Panc1 (cell line): ENCODE measurements at places on chromosomes 7 and 10. TPM values are rescaled to one million over a fixed set of nuclear protein-coding genes. Genes with fewer than 3 reads are reported as not detected.
A peak's percentile ranks its signal among the peaks of the same experiment; 100 is the strongest.

Gene NPFFR1
- 0.05 TPM for total RNA-seq

Gene ANXA8
- total RNA-seq = 0.72 TPM

Gene IKZF1
- total RNA-seq = 0.77 TPM

- DNase-seq = no peak
- H3K36me3 ChIP-seq = peaks cover 6% of the 10 kb centered on the region
- no peaks in the 10 kb centered on the region for H3K27me3 ChIP-seq
- H3K27ac ChIP-seq = no peak overlapping the region
Observed at GRCh38 chr10:122995936-122996335, 12.7 kb downstream of the IKZF5 start.

- no peak for DNase-seq
- H3K4me1 ChIP-seq = no peaks in the 10 kb centered on the region; the same call in 1 of the 2 replicates
- no peaks in the 10 kb centered on the region for H3K36me3 ChIP-seq
- no peak overlapping the region for H3K27ac ChIP-seq
Observed at GRCh38 chr7:81719865-81720264, 50.0 kb downstream of the HGF start.

DNA sequence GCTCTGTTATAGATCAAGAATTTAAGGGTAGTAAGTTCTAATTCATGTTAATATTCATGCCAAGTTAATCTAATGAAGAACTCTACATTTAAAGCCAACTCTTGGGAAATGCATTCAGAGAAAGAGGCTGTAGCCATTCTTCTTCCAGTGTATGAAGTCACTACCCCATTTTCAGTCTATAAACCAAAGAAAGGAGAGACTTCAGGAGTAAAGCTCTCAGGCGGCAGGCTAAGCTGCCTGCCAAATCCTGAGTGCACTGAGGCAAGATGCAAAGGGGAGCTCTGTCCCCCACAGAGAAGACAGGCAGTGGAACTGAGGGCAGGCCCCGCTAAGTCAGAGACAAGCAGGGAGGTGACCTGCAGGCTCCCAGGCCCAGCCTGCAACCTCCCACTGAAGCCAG lies 41.5 kb downstream of the SLIT1 start:
- no peak for DNase-seq
- no peaks in the 10 kb centered on the region for H3K4me1 ChIP-seq
- H3K36me3 ChIP-seq = no peaks in the 10 kb centered on the region
- peaks cover 6% of the 10 kb centered on the region; the same call in 1 of the 2 replicates for H3K27me3 ChIP-seq
- H3K27ac ChIP-seq = no peak overlapping the region

DNA sequence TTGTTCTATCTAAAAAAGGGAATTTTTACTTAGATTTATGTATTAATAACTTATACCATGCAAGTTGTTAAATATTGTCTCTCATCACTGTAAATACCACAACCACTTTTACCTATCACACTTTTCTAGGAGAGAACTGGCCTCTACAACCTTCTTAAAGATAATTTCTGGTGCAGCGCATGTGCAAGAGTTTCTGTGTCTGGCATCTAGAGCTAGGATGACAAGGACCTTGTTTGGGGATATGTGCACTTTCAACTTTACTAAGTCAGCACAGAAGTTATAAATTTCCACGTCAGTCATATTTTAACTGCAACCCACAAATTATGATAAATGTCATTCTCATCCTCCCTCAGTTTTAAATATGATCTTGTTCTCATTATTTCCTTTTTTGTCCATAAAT lies 156.9 kb upstream of the ADCY1 start:
- no peak overlapping the region for H3K27ac ChIP-seq
- peaks cover 11% of the 10 kb centered on the region for H3K27me3 ChIP-seq
- H3K4me3 ChIP-seq = no peak overlapping the region
- no peaks in the 10 kb centered on the region for H3K4me1 ChIP-seq

DNA sequence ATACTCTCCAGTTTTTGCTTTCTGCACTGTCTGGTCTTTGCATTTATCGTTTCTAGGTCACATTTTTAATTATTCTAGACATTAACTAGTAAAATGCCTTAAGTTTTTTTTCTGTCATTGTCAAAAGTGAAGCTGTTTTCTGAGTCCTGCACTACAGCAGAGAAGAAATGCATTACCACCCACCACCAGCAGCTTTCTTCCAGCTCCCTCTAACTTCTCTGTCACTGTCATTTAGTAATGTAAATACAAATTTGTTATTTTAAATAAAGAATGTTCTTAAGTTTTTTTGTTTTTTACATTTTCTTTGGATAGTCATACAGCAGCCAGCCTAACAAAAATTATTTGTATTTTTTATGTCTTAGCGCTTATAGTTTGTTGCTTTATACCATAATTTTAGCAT lies 18.8 kb downstream of the PTPRZ1 start:
- no peak overlapping the region for H3K4me3 ChIP-seq
- H3K27ac ChIP-seq = no peak overlapping the region
- H3K4me1 ChIP-seq = no peaks in the 10 kb centered on the region
- no peaks in the 10 kb centered on the region for H3K36me3 ChIP-seq
- no peaks in the 10 kb centered on the region; the same call in 1 of the 2 replicates for H3K27me3 ChIP-seq

DNA sequence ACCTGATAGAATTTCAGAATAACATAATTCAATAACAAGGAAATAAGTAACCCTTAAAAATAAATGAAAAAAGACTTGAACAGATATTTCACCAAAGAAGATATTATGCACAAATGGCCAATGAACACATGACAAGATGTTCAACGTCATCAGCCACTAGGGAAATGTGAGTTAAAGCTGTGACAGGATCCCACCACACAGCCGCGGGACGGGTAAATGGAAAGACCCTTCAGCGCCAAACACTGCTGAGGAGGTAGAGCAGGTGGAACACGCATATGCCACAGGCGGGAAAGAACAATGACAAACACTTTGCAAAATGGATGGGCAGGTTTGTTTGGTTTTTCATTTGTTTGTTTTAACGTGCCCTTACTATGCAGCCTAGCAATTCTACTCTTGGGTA lies 86.1 kb upstream of the RNF32 start:
- H3K27ac ChIP-seq = no peak overlapping the region
- H3K27me3 ChIP-seq = peaks cover 5% of the 10 kb centered on the region
- H3K36me3 ChIP-seq = no peaks in the 10 kb centered on the region
- DNase-seq = no peak
- no peaks in the 10 kb centered on the region for H3K4me1 ChIP-seq

- H3K27me3 ChIP-seq = no peaks in the 10 kb centered on the region
- no peak for DNase-seq
- no peak overlapping the region for H3K4me3 ChIP-seq
- no peak overlapping the region for H3K27ac ChIP-seq
Observed at GRCh38 chr7:124515106-124515830, 250.3 kb downstream of the GPR37 start.

- H3K4me1 ChIP-seq = no peaks in the 10 kb centered on the region
- no peaks in the 10 kb centered on the region for H3K36me3 ChIP-seq
- no peak for DNase-seq
- H3K27ac ChIP-seq = no peak overlapping the region
Observed at GRCh38 chr7:149292462-149292823, 30.4 kb downstream of the ZNF783 start.

- H3K27me3 ChIP-seq = no peaks in the 10 kb centered on the region
- DNase-seq = no peak
- no peaks in the 10 kb centered on the region for H3K4me1 ChIP-seq
- no peak overlapping the region for H3K27ac ChIP-seq
- no peak overlapping the region for H3K4me3 ChIP-seq
Observed at GRCh38 chr7:95126053-95126709, 198.2 kb downstream of the PON1 start.

DNA sequence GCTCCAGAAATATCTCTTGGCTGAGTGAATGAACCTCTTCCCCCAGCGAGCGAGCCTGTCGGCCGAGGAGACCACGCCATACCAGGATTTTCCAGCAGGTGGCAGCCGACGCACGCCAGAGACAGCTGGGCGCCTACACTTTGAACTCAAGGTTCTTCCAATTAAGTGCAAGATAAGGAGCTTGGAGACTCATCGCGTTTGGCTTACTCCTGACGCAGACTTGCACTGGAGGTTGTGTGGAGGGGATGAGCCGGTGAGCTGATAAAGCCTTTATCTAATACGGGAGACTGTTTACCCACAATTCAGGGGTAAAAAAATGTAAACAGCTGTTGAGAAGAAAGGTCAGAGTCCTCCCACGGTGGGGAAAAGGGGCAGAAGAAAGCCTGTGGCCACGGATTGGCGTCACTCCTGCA lies 45.9 kb upstream of the EMX2 start:
- peak; percentile 63 for DNase-seq
- H3K4me3 ChIP-seq = no peak overlapping the region
- no peak overlapping the region for H3K27ac ChIP-seq
- H3K27me3 ChIP-seq = peaks cover 19% of the 10 kb centered on the region
- no peaks in the 10 kb centered on the region for H3K4me1 ChIP-seq
- no peaks in the 10 kb centered on the region for H3K36me3 ChIP-seq

- H3K36me3 ChIP-seq = no peaks in the 10 kb centered on the region
- DNase-seq = no peak
- H3K4me3 ChIP-seq = no peak overlapping the region
- no peak overlapping the region for H3K27ac ChIP-seq
- H3K4me1 ChIP-seq = no peaks in the 10 kb centered on the region
- no peaks in the 10 kb centered on the region for H3K27me3 ChIP-seq
Observed at GRCh38 chr10:126124668-126125349, 228.4 kb downstream of the FANK1 start.

- no peak for DNase-seq
- no peak overlapping the region for H3K4me3 ChIP-seq
- no peaks in the 10 kb centered on the region for H3K4me1 ChIP-seq
- H3K36me3 ChIP-seq = no peaks in the 10 kb centered on the region
- H3K27me3 ChIP-seq = peaks cover 23% of the 10 kb centered on the region
Observed at GRCh38 chr7:128814499-128814898, 15.7 kb upstream of the FLNC start.

GRCh38 chr10:103921750-103922195 lies 3.8 kb upstream of the STN1 start:
- H3K4me3 ChIP-seq = no peak overlapping the region
- no peaks in the 10 kb centered on the region for H3K27me3 ChIP-seq
- H3K36me3 ChIP-seq = peaks cover 7% of the 10 kb centered on the region; the same call in 1 of the 2 replicates
- peaks cover 13% of the 10 kb centered on the region for H3K4me1 ChIP-seq
- no peak for DNase-seq
- H3K27ac ChIP-seq = no peak overlapping the region

- no peak overlapping the region for H3K27ac ChIP-seq
- no peak for DNase-seq
- no peak overlapping the region for H3K4me3 ChIP-seq
Observed at GRCh38 chr7:1767524-1767923, 97.4 kb downstream of the ELFN1 start.

DNA sequence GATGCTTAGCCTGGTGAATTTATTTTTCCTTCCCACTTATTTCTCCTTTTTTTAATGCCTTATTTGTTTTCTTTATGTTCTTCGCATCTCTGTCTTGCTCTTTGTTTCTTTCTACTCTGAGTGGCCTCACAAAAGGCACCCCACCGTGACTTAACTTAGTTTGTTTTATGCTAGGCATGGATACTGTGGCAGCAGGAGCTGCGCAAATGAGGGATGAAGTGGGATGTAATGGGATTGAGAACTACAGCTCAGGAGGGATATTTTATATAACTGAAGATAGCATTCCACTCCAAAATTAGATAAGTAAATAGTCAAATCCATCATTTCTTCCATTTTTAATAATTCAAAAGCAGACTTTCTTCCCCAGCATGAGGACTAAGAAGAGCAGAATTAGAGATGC lies 1.7 kb upstream of the CACNA2D1 start:
- H3K27ac ChIP-seq = no peak overlapping the region
- no peaks in the 10 kb centered on the region for H3K36me3 ChIP-seq
- no peak overlapping the region for H3K4me3 ChIP-seq
- H3K4me1 ChIP-seq = no peaks in the 10 kb centered on the region
- DNase-seq = no peak

GRCh38 chr7:146397141-146397540 lies 280.5 kb downstream of the CNTNAP2 start:
- no peaks in the 10 kb centered on the region for H3K36me3 ChIP-seq
- H3K4me3 ChIP-seq = no peak overlapping the region
- H3K27me3 ChIP-seq = no peaks in the 10 kb centered on the region
- H3K4me1 ChIP-seq = no peaks in the 10 kb centered on the region

GRCh38 chr7:73737491-73738219 lies 947 bp downstream of the ABHD11 start:
- peak overlapping the region; percentile 93 for H3K27ac ChIP-seq
- no peaks in the 10 kb centered on the region for H3K27me3 ChIP-seq
- peak overlapping the region; percentile 93 for H3K4me3 ChIP-seq
- H3K4me1 ChIP-seq = peaks cover 53% of the 10 kb centered on the region

GRCh38 chr7:129949292-129950133 lies 3.2 kb downstream of the UBE2H start:
- peak overlapping the region; percentile 81 for H3K4me3 ChIP-seq
- H3K27ac ChIP-seq = peak overlapping the region; percentile 94
- DNase-seq = no peak
- H3K27me3 ChIP-seq = no peaks in the 10 kb centered on the region

DNA sequence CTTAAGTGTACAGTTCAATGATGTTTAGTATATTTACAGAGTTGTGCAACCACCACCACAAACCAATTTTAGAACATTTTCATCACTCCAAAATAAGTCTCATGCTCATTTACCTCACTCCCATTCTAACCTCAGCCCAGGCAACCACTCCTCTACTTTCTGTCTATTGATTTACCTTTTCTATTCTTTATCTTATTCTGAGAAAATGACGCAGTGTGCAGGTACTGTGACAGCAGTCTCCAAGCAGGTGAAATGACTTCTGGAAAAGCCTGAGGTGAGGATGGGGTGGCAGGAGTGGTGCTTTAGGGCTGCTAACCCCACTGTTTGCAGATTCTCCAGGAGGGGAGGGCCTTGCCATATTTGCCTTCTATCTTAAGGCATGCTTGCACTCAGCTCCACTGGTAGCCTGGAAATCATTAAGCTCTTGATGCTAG lies 39.5 kb downstream of the GARS1 start:
- no peaks in the 10 kb centered on the region for H3K27me3 ChIP-seq
- DNase-seq = no peak
- H3K4me1 ChIP-seq = no peaks in the 10 kb centered on the region
- H3K27ac ChIP-seq = no peak overlapping the region
- no peak overlapping the region for H3K4me3 ChIP-seq
- H3K36me3 ChIP-seq = peaks cover 53% of the 10 kb centered on the region

DNA sequence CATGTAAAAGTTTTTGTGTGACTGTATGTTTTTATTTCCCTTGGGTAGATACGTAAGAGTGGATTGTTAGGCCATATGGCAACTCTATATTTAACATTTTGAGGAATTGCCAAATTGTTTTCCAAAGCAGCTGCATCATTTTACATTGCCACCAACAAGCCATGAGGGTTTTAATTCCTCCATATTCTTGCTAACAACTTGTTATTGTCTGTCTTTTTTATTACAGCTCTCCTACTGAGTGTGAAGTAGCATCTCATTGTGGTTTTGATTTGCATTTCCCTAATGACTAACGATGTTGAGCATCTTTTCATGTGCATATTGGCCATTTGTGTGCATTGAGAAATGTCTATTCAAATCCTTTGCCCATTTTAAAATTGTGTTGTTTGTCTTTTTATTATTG lies 94.9 kb downstream of the CARD11 start:
- no peak overlapping the region for H3K27ac ChIP-seq
- H3K4me3 ChIP-seq = no peak overlapping the region
- H3K27me3 ChIP-seq = peaks cover 17% of the 10 kb centered on the region
- H3K4me1 ChIP-seq = no peaks in the 10 kb centered on the region
- no peaks in the 10 kb centered on the region for H3K36me3 ChIP-seq
- DNase-seq = no peak

GRCh38 chr7:124457841-124458240 lies 307.8 kb downstream of the GPR37 start:
- no peaks in the 10 kb centered on the region for H3K36me3 ChIP-seq
- no peaks in the 10 kb centered on the region for H3K4me1 ChIP-seq
- H3K4me3 ChIP-seq = no peak overlapping the region
- no peaks in the 10 kb centered on the region for H3K27me3 ChIP-seq

GRCh38 chr7:2820508-2820934 lies 23.6 kb downstream of the GNA12 start:
- H3K4me1 ChIP-seq = peaks cover 78% of the 10 kb centered on the region
- H3K36me3 ChIP-seq = no peaks in the 10 kb centered on the region
- peak overlapping the region; percentile 84 for H3K27ac ChIP-seq
- no peaks in the 10 kb centered on the region for H3K27me3 ChIP-seq
- peak; percentile 82 for DNase-seq
